ENCODE measurements at places on chromosomes 11 and 22.

DNA sequence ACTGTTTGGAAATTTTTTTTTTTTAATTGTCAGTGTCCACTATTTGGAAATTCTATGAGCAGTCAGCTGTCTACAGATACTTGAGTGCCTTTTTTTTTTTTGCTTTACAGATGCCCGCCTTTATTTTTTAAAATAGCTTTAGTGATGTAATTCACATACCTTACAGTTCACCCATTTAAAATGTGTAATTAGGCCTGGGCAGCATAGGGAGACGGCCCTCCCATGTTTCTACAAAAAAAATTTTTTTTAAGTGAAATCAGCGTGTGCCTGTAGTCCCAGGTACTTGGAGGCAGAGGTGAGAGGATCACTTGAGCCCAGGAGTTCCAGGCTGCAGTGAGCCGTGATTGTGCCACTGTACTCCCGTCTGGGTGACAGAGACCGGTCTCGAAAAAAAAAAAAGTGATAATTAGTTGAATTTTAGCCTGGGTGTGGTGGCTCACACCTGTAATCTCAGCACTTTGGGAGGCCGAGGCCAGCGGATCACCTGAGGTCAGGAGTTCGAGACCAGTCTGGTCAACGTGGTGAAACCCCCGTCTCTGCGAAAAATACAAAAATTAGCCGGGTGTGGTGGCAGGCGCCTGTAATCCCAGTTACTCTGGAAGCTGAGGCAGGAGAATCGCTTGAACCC, 1.5 kb downstream of the ZNF143 start:
- no peak for DNase-seq

DNA sequence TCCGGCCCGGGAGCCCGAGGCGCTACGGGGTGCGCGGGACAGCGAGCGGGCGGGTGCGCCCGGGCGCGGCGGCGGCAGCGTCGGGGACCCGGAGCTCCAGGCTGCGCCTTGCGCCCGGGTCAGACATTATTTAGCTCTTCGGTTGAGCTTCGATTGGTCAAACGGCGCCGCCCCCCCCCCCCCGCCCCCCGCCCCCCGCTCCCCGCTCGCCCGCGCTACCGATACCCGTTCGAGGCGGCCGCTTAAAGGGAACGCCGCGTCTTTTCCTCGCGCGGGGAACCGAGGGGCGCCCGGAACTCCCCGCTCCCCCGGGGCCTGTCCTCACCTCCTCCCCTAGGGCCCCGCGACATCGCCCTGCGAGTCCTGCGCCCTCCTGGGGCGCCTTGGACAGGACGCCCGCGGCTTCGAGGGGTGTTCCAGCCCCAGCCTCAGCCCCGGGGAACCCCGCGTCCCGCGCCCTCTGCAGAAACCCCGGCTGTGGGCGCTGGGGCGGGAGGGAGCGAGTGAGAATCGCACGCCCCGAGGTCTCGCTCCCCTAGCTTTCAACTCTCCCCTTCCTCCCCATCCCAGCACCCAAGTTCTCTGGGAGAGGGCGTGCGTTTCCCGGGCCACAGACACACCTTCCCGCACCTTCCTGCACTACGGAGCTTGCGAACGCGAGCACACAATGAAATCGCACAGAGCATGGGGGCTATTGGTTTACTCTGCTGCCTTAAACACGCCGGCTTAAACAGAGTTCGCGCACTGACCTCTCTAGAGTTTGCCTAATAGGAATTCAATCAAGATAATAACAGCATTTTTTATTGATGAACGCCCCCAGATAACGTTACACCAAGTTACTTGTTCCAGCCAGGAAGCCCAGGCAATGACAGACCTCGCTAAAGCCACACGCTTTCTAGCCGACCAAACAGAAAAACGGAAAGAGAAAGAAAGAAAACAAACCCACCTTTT, at the start of gene BDNF:
Gene BDNF (minus strand): TSS at position 105 of the 951 bp plus-strand sequence. CDS start 41,891 bp downstream, outside the sequence.
- DNase-seq = no peak

GRCh38 chr11:112396076-112396475, 135.4 kb upstream of the PLET1 start:
- DNase-seq = no peak

DNA sequence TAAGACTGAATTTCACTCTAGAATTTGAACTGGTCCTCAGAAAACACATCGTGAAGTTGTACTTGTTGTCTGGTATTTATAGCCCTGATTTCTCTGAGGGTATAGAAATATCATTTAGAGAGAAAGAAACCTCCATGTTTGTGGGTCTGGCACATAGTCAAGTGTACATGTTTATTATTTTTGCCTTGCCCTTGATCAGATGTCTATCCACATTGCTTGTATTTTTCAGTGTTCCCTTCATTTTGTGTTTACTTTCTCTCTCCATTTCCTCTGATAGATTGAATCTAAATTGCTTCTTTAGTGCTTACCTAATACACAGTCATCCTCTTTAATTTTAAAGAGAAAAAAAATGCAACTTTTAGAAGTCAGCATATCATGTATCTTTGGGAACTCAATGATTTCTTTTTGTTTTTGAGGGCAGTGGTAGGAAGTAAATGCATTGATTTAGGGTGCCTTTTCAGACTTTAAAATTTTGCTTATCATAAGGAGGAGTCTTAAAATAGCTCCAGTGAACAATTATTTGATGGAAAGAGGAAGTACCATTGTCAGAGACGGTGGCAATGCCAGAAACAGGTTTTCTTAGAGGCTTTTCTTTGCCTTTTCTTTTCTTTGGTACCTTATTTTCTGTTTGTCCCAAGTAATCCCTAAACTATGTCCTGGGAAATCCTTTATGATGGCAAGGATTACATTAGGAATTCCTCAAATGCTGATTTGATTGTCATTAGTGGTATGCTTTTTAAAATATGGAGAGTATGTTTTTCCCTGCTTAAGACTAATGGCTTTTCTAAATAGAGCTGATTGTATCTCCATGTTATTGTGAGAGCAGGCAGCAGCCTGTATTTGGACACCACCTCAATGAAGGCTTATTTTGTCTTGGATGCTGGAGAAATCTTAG, 29.8 kb upstream of the TECTA start:
- DNase-seq = no peak

DNA sequence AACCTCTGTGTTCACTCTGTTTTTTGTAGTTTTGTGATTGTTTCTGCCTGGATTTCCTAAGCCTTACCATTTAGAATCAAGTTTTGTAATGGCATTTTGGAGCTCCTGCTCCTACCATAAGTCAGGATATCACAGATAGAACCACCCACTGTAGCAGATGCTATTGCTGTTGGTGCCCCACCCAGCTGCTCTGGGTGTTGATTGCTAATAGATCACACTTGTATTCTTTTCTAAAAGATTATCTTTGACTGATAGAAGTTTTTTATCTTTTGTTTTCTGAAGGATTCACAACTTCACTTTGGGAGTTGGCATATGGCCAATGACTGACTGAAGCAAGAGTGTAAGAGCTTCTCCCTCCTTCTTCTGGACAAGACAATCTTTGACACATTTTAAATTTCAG, 76.0 kb downstream of the EHF start:
- no peak for DNase-seq

DNA sequence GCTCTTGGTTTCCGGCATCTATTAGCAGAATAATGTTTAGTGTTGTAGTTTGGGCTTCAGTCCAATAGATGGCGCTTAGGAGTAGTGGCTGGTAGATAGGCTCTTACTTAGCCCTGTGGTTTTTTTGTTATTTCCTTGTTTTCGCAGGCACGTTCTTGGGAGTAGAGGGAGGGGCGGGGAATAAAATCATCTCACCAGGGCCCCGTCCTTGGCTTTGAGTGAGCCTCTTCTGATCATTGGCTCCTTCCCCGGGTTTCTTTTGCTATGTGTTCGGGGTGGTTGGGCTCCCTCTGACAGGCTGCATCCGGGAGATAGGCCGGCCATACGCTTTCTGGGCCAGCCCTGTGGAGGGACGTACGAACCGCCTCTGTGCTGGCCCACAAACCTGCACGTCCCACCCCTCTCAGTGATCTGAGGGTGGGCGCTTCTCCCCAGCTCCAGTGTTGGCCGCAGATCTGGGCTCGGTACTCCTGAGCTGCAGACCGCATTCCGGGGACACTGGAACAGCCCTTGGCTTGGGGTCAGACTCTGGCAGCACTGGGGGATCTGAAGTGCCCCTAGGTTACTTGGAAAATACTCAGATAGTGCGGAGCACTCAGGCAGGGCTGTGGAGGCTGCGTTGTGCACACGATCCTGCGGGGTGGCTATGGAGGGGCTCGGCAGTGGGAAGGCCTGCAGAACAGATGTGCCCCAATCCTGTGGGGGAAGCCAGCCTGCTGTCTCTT, 217.0 kb downstream of the DYNC2H1 start:
- no peak for DNase-seq

DNA sequence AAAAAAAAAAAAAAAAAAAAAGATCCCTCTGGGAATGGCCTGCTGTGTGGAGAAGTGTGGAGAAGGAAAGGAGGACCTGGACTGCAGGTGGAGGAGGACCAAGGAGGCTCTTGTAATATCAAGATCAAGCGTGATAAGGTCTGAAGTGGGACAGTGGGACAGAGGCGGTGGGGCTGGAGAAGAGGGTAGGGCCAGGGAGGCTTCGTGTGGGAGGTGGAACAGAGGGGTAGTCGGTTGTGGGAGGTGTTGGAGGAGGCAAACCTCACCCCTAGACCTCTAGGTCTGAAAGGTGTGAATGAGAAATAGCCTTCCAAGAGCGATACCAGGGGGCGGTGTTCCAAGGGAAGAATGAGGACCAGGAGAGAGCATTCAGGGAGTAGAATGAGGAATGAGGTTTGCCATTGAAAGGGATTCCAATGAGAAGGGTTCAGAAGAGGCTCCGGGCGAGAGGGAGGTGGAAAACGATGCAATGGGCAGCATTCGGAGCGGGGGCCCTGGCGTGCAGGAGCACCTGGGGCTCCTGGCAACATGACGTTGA, 44.2 kb downstream of the MCHR1 start:
- DNase-seq = no peak

- DNase-seq = no peak
These were observed 30.3 kb downstream of the NF2 start for GRCh38 chr22:29633514-29634312.

DNA sequence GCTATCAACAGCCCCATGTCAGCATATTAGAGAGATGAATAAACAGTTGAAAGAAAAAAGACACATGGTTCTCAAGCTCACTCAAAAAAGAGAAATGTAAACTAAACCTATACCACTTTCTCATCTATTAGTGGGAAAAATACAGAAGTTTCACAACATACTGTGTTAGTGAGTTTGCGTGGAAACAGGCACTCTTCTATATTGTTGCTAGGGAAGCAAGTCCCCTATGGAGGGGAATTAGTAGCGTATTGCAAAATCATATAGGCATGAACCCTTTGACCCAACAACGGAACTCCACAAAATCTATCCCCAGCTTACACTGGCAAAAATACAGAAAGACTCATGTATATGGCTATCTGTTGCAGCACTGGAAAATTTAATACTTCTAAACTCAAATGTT, 14.2 kb upstream of the RFPL2 start:
- no peak for DNase-seq

DNA sequence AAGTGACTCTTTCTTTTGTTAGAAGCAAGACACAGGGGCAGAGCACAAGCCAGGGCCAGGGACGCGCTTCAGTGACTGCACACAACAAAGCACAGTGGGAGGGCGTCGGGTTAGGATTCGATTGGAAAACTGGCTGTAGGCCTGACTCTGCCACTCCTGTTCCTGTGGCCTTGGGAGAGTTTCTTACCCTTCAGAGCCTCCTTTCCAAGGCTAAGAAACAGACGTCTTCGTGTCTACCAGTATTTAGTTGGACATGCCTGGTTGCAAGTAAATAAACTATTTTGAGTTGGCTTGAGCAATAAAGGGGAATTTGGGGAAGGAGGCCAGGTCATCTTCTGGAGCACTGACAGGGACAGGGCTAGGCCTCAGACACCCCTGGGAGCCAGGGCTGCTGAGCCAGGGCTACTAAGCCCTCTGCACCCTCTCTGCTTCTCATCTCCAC, 549.1 kb downstream of the INSC start:
- DNase-seq = no peak

GRCh38 chr22:46040471-46041465, 63.8 kb upstream of the WNT7B start:
- DNase-seq = no peak

Measured in T-helper 22 cell (primary cell).